Cardiac fibroblast (primary cell): ENCODE measurements at places on chromosomes 11 and 22.

- peak; percentile 66 for DNase-seq
These were observed 6.3 kb downstream of the ARHGEF17 start for GRCh38 chr11:73314117-73314961.

GRCh38 chr11:43962383-43963278 lies 20.2 kb downstream of the C11orf96 start:
- peak; percentile 38 for DNase-seq

DNA sequence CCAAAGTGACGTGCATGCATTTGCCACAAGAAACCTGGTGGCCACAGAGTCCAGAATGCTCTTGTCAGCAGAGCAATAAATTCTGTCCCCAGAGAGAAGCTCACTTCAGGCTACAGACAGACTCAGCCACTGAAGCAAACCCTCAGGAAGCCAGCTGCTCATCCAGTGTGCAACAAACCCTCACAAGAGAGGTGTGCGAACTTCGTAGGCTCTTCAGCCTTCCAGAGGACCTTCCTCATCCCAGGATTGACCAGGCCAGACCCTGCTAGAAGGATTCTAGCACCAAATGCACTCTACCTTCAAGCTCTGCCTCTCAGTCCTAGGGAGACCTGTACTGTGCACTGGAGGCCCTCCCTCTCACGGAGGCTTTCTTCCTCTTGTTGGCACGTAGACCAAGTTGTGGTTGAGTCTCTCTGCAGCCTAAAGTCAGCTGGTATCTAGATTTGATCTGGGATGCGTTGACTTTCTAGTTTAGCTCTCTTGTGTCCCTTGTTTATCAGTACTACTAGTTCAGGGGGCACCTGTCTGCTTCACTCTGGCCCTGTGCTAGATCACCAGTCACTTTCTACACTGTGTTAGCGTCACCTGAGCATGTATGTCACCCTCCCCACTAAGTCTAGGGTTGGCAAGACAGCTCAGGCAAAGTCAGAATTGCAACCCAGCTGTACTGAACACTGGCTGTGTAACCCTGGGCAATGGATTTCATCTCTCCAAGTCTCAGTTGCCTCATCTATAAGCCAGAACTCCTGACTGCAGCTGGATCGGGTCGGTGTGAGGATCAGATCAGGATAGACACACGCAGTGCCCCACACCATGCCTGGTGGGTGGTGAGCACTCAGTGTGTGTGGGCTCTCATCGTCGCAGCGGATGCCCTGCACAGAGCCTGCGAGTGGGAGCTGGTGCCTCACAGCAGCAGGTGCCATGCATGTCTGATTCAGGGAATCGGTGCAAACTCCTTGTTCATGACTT lies 22.1 kb upstream of the TMPRSS13 start:
- DNase-seq, result no peak

- DNase-seq, result no peak
These were observed 31.8 kb downstream of the YPEL1 start for GRCh38 chr22:21703684-21704316.

- peak; percentile 14 for DNase-seq
These were observed 26.0 kb upstream of the FADD start for GRCh38 chr11:70176940-70177689.

- DNase-seq, result no peak
These were observed 73.4 kb downstream of the DEUP1 start for GRCh38 chr11:93403930-93404329.

GRCh38 chr22:27734066-27734465 lies 67.5 kb downstream of the MN1 start:
- no peak for DNase-seq

- DNase-seq, result peak; percentile 64
These were observed at the start of gene MAPK12 for GRCh38 chr22:50261615-50262459. Gene MAPK12, minus strand, starts transcription at chr22:50261683. Its CDS starts 174 bp downstream, at chr22:50261509.

- DNase-seq, result no peak
These were observed 3.6 kb downstream of the TNRC6B start for GRCh38 chr22:40181323-40181722.

GRCh38 chr11:103862094-103862801 lies 174.2 kb upstream of the DDI1 start:
- no peak for DNase-seq

DNA sequence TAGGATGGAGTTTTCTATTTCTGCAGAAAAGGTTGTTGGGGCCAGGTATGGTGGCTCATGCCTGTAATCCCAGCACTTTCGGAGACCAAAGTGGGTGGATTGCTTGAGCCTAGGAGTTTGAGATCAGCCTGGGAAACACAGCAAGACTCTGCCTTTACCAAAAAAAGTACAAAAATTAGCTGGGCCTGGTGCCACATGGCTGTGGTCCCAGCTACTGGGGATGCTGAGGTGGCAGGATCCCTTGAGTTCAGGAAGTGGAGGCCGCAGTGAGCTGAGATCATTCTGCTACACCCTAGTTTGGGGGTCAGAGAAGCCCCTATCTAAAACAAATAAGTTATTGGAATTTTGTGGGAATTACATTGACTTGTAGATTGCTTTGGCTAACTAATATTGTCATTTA lies 71.7 kb downstream of the FDX1 start:
- peak; percentile 42 for DNase-seq

GRCh38 chr22:50445880-50446707 lies 28.7 kb downstream of the SBF1 start:
- no peak for DNase-seq

DNA sequence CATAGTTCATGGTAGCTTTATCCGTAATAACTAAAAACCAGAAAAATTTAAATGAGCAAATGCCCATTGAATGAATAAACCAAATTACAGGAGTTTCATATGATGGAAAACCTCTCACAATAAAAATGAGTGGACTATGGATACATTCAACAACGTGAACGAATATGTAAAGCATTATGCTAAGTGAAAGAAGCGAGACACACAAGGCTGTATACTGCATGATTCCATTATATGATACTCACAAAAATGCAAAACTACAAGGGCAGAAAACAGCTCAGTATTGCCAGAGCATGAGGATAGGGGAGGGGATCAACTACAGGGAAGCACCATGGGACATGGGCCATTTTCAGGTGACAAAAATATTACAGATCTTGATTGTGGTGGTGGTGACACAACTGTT lies 22.2 kb downstream of the DDI1 start:
- no peak for DNase-seq

DNA sequence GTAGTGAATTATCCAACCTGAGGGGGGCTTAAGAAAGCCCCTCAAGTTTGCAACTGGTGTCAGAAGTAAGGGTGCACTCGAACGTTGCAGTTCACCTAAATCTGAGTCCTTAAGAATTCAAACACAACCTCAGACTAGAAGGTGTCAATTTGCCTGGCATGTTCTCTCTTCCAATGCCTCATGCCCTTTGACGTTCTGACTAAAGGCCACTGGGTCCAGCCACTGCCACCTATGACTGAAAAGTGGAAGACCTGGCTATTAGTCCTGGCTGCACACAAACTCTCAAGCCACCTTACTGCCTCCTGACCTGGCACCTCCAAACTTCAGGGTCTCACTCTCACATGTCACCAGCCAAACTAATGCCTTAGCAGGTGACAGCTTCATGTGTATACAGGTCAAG lies 8.0 kb downstream of the APOL4 start:
- DNase-seq, result no peak

- DNase-seq, result peak; percentile 61
These were observed 4.4 kb downstream of the INS start for GRCh38 chr11:2156416-2157182.

DNA sequence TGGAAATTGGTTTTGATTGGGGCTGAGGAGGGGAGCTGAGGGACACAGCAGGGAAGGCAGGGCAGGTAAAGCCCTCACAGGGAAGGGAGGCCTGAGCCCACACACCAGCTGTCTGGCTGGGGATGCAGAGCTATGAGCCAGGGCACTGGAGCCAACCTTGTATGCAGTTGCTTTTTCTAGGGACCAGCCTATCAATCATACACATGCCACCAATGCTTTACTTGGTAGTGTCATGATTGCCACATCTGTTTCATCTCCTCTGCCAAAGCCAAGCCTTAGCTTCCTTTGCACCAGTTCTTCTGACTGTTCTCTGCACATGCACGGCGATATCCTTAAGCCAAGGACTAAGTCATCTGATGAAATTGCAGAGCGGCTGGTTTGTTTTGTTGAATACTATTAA lies 207.1 kb upstream of the PLET1 start:
- no peak for DNase-seq

- no peak for DNase-seq
These were observed 400.7 kb downstream of the MN1 start for GRCh38 chr22:27400811-27401210.

- peak; percentile 21 for DNase-seq
These were observed 21.6 kb downstream of the AAMDC start for GRCh38 chr11:77842441-77843121.

- DNase-seq, result no peak
These were observed 546.0 kb upstream of the CCDC179 start for GRCh38 chr11:23406131-23406819.

DNA sequence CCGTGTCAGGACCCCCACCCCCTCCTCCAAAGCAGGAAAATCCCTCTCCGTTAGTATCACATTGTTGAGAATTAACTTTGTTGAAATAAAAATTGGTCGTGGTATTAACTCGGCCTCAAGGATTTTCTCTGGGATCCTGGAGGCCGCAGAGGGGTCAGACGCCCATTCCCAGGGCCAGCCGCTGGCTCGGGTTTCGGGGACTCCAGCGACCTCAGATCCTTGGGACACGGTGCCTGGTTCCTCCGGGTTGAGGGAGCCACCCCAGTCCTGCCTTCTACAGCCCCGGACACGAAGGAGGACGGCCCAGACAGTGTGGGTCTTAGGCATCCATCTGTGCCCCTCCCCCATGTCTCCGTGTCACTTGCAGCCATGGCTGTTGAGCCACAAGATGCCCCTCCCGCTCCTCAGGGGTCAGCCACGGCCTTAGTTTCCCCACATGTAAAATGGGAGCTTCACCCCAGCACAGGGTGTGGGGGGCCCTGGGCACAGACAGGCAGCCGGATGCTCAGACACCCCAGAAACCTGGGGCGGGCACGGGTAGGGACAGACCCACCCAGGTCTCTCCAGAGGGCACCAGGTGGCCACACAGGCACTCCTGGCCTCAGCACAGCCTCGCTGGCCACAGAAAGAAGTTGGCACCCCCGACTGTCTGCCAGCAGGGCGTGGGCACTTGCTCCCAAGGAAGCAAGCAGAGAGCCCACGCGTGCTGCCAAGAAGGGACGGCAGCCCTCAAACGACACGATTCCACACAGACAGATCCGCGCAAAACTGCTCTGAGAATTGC lies 15.5 kb downstream of the GP1BB start:
- no peak for DNase-seq

DNA sequence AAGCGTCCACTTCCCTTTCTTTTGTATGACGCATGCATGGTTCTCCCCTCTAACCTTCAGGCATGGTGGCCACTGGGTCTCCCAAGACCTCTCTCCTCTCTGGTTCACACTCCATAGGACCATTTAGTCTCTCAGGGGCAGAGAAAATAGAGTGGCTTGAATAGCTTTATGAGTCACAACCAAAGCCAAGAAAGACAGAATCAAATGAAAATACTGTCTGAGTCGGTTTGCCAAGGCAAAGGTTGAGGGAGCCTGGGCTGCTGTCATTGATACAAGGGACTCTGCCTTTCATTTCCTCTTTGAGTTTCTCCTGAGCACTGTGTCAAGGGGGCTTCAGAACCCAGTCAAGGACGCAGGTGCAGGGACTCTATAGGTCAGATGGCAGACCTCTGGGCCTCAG lies 44.2 kb downstream of the TENM4 start:
- DNase-seq, result no peak

- peak; percentile 63 for DNase-seq
These were observed 77.3 kb downstream of the YAP1 start for GRCh38 chr11:102187416-102188151.

GRCh38 chr11:79100093-79100910 lies 340.5 kb downstream of the TENM4 start:
- DNase-seq, result peak; percentile 64

DNA sequence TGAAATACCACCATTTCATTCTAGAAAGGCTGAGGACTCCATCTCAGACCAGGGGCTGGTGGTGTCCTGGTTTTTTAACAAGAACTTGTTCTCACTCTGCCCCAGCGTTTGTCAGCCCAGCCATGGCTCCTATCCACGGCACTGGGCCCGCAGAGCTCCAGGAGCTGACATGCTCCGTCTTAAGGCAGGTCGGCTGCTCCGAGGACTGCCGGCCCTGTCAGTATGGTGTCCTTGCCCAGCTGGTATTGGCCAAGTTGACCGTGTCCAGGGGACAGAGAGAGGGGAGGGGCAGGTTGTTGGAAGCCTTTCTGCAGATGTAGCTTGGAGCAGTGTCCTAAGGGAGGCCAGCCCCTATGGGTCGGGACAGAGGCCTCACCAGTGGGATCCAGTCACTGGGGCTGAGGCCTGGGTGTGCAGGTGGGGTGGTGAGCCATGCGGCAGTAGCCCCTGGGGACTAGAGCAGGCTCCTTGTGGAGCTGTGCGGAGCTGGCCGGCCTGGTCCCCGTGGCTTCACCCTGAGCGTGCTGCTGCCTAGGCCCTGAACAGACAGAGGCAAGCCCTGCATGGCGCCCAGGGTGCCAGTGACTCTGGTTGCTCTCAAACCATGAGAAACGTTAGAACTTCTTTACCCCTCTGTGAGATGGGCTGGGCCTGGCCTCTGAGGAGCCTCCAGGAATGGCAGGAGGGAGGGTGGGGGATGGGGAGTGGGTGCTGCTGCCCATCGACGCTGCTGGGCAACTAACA lies 39.9 kb upstream of the KCNQ1OT1 start:
- no peak for DNase-seq

GRCh38 chr11:126886085-126886484 lies 114.5 kb downstream of the KIRREL3 start:
- DNase-seq, result no peak

DNA sequence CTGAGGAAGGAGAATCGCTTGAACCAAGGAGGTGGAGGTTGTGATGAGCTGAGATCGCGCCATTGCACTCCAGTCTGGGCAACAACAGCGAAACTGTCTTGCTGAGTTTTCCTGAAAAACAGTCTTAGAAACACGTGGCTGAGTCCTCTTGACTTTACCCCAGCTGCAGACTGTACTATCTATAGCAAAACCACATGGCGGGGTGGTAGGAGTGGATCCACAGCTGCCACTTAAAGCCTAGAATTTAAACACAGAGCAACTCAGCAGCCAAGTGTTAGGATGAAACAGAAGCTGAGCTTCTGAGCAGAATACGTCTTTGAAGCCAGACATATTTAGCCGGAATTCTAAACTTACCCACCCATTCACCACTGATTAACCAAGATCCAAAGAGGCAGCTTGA lies 14.1 kb downstream of the PATZ1 start:
- DNase-seq, result no peak

- peak; percentile 87 for DNase-seq
These were observed at the start of gene RCE1 for GRCh38 chr11:66842896-66843775. Gene RCE1, plus strand, starts transcription at chr11:66843441. Its CDS starts 15 bp downstream, at chr11:66843456.

GRCh38 chr11:112797092-112797491 lies 164.1 kb upstream of the NCAM1 start:
- no peak for DNase-seq
